ENCODE measurements at places on chromosomes 7 and 10.

DNA sequence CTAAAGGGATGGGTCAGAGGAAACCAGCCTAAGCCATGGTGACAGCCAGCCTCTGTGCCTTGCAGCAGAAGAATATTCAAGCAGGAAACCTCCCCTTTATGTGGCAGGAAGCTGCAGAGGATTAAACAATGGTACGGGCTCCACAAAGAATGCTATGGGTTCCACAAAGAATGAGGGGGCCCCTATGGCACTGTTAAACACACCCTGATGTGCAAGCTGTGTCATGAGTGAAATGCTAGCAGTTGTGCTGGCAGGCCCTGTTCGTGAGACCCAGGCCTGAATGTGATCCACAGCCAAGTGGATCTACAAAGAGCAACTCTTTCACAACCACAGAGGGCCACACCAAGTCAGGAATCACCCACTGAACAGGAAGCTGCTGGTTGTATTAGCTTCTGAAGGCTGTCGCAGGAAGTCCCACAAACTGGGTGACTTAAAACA, 68.9 kb downstream of the MYOF start:
- peak; percentile 77 for DNase-seq

GRCh38 chr10:70135684-70136083, 3.1 kb upstream of the AIFM2 start:
- no peak for DNase-seq

DNA sequence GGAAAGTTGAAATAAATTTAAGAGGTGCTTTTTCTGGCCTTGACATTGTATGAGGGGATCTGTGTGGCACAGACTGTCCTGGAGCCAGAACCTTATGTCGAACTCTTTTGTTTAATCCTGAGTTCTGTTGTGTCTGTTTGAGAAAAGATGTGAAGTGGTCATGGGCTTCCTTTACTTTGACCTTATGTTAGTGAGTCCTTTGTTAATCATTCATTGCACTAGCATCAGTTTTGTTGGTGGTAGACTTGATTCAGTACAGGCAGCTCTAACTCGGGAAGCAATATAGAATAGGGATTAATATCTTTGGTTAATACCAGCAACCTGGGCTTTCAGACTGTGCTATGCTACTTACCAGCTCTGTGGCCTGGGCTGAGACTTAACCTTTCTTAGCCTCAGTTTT, 123.9 kb upstream of the FZD1 start:
- DNase-seq = no peak

DNA sequence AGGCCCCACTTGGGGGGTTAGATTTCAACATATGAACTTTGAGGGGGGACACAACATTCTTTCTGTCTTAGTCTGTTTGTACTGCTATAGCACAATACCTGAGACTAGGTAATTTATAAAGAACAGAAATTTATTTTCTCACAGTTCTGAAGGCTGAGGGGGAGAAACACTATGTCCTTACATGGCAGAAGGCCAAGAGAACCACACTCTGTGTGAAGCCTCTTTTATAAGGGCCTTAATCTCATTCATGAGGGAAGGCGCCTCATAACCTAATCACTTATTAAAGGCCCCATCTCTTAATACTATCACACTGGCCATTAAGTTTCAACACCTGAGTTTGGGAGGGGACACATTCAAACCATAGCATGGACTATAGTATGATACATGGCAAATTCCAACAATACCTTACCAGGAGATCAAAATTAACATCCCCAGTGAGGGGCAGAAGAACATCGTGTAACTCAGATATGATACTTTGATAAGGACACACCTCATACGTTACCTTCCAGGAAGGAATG, 9.3 kb upstream of the PDLIM1 start:
- no peak for DNase-seq

- DNase-seq = no peak
Measured at GRCh38 chr7:20085086-20085485, 132.1 kb downstream of the MACC1 start.
